Uterus (tissue), 4 donors: ENCODE measurements at places on chromosomes 4 and X. TPM values are rescaled to one million over a fixed set of nuclear protein-coding genes. Genes with fewer than 3 reads are reported as not detected.

PRRG3 gene
- total RNA-seq, result not detected

DNA sequence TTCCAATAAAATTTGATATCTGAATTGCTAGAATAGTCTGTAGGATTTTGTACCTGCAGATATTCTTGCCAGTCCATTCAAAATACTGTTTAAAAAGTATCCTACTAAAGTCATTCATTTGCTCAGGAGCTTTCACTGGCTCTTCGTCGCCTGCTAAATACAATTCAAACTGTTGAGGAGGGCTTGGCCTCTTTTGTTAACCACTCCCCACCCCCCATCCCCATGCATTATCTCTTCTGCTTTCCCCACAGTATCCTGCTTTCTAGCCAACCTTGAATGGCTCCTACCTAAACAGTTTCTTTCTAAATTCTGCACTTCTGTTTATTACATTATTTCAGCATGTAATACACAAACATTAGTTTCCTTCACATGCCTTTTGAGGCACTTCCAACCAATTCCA lies 230.8 kb downstream of the CPE start:
- DNase-seq, result no peak

DNA sequence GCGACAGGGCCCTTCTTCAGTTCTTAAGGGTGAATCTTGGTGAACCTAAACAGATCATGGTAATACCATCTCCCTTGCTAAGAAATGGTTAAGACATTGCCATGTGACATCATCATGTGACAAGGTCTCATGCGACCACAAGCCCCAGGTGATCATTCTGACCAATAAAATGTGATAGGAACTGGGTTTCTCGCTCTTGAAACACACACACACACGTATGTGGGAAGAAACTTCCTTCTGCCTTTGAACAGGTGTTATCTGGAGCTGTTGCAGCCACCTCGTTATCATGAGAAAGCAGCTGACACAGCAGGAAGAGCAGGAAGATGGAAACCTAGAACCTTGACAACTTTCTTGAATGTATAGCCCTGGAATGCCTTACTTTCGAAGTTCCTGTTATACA lies 10.2 kb downstream of the SOD3 start:
- no peak for DNase-seq

DNA sequence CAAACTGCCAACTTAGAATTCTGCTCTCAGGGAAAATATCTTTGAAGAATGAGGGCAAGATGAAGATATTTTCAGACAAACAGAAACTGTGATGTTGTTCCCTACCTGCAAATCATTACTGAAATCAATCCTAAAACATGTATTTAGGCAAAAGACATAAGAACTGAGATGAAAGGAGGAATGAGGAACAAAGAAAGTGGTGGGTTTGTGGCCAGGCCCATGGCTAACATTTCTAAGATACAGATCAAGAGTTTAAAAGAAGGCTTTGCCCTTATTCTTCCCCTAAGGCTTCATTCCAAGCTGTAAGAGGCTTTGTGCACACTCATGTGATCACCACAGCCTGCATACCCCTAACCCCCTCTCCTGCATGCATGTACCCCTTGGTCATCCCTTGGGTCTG lies 46.5 kb downstream of the ADGRG2 start:
- no peak for DNase-seq

DNA sequence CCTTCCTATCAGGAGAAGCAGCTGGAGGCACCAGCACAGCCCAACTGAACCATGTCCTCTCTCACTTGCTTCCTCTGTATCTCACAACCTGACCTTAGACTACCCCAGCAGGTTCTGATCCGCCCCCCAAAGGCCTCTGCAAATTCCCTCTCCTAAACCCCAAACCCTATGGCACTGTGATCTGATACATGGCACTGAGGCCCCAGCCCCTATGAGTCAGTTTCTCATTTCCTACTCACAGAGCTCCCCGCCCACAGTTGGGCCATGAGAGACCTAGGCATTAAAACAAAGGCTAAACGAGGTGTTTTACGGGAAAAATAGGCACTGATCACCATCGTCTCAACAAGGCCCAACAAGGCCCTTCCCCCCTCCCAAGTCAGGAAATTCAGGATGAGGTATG lies 19.1 kb downstream of the SASH3 start:
- DNase-seq, result no peak

DNA sequence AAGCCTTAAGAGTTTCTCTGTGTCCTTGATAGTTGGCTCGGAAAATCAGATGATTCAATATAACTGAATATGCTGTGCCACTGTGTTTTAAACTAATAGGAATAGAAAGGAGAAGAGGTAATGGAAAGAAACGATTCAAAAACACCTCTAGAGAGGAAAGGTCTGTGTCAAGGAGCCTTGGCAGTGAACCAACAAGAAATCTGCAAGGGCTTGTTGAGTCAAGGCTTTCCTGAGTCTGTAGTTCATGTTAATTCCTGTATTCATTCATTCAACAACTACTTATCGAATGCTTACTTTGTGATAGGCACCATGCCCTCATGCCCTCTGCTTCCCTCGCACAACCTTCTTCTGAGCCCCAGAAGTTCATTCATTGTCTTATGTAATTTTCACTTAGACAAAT lies 336.0 kb downstream of the PDHA2 start:
- DNase-seq, result no peak

DNA sequence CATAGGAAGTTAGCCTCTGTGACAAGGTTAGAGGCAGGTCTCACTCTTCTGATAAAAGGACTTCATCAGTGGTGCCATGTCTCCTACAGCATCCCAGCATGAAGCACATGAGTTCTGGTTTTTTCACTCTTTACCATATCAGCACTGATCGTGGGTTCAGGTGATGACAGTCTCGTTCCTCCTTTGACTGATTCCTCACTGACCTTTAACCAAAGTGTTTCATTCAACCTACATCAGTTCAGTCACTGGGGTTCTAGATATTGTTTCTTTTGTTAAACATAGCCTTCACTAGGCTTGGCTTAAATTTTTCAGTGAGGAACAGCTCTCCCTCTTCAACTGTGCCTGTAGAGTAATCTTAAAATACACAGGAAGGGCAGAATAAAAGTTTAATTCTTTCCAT lies 9.6 kb upstream of the MAGEA8 start:
- no peak for DNase-seq
